Right hindlimb (tissue), 1 donor: ENCODE measurements at places on chromosomes 5 and 9.

DNA sequence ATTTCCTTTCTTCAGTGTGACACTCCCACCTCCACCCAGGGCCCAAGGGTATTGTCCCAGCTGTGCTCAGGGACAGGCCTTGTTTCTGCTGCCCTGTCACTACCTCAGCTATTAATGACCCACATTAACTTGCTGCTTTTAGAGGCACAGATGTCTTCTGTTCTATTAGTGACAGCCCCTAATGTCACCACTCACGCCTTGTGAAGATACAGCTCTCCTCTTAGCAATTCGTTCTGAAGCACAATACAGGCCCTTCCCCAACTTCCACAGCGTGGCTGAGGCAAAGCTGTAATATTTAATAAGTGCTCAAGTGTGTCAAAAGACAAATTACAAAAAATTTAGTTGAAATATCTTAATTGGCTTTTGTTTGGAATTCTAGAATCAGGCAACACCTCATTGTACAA lies 44.7 kb upstream of the HMGCS1 start:
- DNase-seq, result no peak

GRCh38 chr5:39005566-39006232 lies 68.5 kb downstream of the RICTOR start:
- no peak for DNase-seq

GRCh38 chr9:4397917-4398316 lies 92.4 kb upstream of the SLC1A1 start:
- DNase-seq, result no peak

- DNase-seq, result no peak
These were observed 25.6 kb upstream of the TRIM14 start for GRCh38 chr9:98144631-98145030.

DNA sequence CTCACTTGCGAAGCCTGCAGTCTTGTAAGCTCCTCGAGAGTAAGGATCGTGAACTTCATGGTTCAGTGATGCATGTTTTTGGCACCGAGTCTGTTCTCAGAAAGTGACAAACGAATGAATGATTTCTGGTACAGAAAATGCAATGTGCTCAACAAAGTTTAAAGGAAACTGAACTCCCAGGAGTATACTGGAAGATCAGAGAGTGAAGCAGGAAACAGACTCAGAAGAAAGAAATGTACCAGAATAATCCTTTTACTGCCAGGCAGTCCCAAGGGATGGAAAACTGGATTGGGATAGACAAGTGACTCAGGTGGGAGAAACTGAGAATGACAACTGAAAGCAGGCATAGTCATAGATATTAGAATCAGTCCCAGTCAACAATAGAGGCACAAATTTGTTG lies 420.6 kb downstream of the CTNND2 start:
- no peak for DNase-seq

- DNase-seq, result peak; percentile 63
These were observed 36.4 kb downstream of the RASGEF1C start for GRCh38 chr5:180172447-180173197.

GRCh38 chr5:151885138-151885908 lies 39.3 kb downstream of the GLRA1 start:
- DNase-seq, result no peak

DNA sequence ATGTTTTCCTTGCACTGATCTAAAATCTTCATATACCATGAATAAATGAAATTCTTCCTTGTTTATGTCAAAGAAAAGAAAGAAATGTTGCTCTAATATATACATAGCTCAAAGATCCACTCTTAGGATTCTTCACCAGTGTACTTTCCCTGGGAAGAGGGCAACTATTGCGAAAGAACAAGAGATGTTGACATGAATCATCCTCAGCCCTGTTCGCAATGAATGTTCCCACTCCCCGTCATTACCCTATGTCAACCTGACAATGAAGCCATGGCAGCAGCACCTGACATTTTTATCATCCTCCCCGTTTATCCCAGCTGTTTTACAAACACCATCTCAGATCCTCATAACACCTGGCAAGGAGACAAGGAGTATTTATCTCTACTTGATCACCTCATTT lies 409.1 kb upstream of the GRIA1 start:
- no peak for DNase-seq

DNA sequence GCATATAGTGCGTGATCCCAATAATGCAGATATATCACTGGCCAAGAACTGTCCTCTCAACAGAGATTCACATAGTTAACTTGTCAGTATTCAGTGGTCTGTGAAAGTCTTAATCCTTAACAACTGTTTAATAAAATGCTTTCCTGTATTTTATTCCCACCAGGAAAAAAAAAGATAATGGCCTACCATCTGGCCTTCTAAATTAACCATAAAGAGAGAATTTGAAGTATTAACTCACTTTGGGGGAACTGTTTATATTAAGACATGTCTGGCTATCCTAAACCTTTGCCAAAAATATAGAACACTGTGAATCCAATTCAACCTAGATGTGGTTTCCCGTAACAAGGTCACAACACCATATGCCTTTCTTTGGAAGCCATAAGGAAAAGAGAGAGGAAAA lies 818 bp upstream of the FREM1 start:
- DNase-seq, result no peak

DNA sequence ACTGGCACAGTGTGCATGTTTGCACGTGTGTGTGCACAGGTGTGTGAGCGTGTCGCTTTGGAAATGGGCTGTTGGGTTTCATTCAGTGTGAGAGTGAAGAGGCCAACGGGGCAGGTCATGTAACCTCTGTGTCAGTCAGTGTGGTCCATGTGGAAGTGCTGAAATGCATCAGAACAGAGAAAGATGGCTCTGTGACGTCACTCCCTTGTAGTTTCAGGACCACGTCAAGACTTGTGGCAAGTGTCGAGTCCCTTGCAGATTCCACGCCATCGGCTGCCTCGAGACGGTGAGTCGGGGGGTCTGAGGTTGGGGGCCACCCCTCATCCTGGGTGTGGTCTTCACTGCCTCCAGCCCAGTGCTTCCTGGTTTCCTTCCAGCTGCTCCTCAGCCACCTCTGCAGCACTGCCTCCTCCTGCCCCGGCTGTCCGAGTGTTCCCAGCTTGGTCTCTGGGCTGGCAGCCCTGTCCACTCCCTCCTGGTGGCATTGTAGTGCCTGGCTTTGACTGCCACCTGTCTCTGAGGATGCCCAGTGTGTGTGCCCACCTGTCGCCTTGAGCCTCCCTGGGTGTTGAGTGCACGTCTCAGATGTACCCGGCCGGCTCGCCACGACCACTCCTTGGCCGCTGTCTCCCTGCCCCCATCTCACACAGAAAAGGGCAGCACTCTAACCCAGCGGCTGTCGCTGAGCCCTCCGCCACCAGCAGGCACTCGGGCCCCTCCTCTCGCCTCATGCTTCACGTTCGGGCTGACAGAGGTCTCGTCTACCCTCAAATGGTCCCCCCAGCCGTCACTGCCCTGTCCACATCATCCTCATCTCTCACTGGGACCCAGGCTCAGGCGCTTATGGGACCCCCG lies 28.0 kb downstream of the FBXW5 start:
- DNase-seq, result no peak

DNA sequence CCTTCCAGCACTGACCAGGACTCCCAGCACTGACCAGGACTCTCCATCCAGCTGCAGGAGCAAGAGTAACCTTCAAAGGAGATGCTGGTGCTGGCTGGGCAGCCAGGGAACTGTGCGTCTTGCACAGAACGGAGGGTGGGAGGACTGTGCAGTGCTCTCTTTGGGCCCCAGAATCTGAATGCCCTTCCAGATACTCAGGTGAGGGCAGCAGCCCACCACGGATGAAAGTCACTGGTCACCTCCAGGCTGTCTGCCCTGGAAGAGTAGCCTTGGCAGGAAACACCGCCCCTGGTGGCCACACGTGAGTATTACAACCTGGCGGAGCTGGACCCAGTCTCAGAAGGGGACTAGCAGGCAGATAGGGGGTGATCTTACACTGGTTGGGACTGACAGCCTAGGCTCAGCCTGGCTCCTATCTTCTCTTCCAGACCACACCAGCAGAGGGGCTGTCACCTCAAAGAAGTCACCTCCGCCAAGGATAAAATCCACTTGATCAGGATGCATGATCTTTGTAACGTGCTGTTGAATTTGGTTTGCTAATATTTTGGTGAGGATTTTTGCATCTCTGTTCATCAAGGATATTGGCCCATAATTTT lies 4.8 kb upstream of the SARDH start:
- DNase-seq, result peak; percentile 76

- DNase-seq, result no peak
These were observed 29.1 kb upstream of the AKNA start for GRCh38 chr9:114416906-114417305.

GRCh38 chr5:15992918-15993317 lies 186.7 kb downstream of the MARCHF11 start:
- no peak for DNase-seq

GRCh38 chr5:172445866-172446265 lies 8.5 kb downstream of the SH3PXD2B start:
- no peak for DNase-seq

DNA sequence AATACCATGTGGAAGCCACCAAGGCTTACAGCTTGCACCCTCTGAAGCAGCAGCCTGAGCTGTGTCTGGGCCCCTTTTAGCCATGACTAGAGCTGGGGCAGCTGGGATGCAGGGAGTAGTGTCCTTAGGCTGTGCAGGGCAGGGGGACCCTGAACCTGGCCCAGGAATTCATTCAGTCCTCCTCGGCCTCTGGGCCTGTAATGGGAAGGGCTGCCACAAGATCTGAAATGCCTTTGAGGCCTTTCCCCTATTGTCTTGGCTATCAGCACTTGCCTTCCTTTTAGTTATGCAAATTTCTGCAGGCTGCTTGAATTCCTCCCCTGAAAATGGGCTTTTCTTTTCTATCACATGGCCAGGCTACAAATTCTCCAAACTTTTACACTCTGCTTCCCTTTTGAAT lies 9.0 kb downstream of the GPR150 start:
- DNase-seq, result no peak

DNA sequence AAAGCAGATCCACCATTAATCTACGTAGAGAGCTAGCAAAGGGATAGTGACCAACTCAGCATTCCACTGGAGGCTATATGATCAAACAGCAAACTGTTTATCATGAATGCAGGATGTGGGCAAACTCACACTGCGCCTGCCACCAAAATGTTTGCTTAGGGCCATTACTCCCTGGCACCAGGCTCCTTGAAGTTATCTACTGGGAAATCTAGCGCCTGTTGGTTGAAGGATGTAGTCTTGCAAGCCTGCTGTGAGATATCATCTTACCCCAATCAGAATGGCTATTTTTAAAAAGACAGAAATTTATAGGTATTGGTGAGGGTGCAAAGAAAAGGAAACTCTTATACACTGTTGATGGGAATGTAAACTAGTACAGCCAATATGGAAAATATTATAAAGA lies 332.5 kb upstream of the RPS23 start:
- DNase-seq, result no peak

DNA sequence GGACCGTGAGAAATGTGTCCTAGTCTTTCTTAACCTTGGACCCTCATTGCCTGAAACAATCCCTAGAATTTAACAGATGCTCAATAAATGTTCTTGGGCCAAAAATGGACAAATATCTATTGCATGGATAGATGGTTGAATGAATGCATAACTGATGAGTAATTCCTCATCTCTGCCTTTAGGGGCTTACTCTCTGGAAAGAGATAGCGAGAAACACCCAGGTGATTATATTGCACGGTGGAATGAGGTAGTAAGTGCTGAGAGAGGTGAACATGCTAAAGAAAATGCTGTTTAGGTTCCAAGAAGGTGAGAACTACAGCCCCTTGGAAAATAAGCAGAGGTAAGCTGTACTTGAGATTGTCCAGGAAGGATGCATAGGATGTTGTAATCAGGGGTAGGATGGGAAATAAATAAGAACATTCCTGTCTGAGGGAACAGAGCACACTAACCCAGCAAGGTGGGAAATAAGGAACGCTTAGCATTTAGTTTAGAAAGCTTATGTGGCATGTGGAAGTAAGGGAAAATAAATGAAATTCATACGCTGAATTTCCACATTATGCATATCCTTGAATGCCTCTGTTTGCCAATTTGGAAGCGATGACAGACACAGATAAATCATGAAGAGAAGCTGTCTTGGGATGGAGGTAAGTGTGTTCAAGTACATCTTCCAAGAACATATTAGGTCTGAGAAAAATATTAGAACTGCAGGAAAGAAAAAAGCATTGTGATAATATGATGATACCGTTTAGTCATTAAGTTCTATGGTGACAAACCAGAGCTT lies 426.6 kb downstream of the ARHGEF28 start:
- DNase-seq, result no peak

GRCh38 chr5:371811-372555 lies 50.5 kb downstream of the AHRR start:
- DNase-seq, result peak; percentile 9
